Stimulated activated CD8-positive, alpha-beta memory T cell treated with anti-CD3 and anti-CD28 coated beads, Interleukin-2, amount 100 ng/mL, for 1 hour (primary cell): ENCODE measurements at places on chromosomes 6 and 20.

DNA sequence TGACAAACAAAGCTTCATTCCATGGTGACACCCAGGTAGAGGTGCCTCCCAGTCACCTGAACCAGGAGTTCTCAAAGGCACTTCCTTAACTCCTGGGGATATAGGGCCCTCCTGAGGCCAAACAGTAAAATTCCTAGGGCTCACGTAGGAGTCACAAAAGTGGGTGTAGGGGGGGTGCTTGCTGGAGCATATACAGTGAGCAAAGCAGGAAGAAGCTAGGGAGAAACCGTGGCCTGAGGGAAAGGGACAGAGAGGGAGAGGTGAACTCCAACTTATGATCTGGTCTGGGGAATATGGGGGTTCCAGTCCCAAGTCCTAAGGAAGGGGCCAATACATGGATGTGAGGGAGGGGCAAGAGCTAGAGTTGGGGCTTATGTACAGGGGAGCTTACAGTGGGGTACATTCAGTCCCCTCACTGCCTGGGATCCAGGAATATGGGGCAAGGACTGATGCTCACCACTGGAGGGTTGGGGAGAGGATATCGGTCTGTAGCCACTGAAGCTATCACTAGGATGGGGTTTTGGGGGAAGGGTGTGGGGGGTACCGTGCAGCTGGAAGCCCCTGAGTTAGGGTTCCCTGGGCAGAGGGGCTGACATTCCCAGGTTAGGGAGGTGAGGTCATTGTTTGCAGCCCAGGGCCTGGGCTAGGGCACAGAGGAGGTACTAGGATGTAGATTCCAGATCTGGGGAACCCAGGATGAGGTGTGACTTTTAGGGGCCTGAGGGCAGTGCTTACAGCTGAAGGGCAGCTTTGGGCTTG, 950 bp downstream of the PEDS1 start:
- no peak for DNase-seq

DNA sequence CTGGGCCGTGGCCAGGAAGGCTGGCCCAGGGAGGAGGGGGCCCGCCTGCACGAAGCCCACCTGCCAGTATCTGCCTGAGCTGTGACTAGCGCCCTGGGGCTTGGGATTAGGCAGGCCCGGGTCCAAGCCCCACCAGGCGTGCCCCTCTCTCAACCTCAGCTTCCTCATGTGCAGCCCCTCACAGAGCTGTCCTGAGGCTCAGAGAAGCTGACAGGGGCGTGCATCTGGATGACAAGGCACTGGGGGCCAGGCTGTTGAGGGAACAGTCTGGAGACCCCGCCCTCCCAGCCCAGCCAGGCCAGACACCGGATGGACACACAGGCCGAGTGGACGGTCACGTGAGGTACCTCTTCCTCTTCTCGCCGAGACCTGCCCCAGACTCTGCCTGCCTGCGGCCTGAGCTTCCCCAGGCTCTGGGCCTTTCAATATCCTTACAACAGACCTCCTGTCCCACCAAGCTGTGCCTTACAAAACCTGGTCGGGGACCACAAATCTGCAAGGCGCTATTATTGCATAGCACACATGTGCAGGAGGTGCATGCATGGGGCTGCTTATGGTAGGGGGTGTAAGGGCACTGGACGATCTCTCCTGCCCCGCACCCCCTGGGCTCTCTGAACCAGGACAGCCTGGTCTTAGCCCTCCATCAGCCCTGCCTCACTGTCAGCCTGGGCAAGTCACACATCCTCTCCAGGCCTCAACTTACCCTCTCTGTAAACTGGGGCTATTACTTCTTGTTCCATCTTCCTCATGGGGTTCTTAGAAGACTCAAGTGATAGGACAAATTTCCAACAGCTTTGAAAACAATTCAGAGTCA, 20.0 kb downstream of the NOL4L start:
- no peak for DNase-seq

DNA sequence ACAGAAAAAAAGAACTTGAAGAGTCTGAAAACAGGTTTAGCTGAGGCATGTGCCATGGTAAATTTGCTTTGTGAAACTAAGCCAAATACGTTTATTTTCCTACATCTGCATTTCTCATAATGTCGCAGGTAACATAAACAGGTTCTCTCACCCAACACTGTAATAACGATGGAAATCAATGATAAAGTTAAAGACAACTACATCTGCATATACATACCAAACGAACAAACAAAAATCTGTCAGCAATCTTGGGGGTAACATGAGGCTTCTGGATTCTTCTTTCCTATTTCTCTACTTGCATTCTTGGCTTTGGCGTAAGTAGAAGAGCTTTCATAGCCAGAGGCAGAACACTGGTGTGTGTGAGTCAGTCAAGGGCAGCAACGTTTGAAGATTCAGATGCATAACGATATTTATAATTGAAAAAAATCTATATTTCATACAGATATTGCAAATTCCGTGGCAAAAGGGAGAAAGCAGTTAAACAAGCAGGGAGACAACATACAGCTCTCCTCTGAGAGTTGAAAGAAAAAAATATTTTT, 195.1 kb downstream of the EDN1 start:
- no peak for DNase-seq

DNA sequence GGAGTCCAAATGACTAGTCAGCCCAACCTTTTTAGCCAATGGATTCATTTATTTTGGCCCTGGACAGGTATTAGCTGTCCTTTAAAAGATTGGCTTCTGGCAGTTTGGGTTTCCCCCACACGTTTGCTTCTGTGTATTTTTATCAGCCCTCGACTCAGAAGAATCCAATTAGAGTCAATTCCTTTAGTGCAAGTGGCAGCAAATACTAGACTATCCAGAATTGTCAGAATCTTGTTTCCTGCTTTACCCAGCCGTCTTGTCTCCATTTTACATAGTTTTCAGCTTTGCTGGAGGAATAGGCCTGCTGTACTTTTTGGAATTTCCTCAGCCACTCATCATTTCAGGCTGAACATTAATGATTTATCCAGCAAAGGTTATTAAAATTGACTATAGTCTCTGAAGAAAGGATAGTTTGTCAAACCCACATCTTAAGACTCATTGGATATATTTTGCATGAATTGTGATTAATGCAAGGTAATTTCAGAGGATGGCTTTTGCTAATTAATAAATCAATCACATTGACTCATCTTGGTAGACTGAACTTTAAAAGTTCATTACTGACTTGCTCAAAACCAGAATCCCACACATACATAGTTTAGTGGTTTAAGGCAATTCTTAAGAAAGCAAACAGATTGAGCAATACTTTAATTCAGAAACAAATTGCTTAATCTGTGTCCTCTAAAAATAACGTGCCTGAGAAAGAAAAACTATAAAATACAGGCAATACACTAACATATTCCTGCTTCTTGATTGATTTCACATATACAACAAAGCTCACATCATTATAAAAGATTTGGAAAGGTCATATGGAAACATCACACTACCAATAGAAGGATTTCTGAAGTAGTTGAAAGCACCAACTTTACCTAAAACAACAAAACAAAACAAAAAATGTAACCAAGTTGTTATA, 62.9 kb upstream of the ZNF217 start:
- no peak for DNase-seq

DNA sequence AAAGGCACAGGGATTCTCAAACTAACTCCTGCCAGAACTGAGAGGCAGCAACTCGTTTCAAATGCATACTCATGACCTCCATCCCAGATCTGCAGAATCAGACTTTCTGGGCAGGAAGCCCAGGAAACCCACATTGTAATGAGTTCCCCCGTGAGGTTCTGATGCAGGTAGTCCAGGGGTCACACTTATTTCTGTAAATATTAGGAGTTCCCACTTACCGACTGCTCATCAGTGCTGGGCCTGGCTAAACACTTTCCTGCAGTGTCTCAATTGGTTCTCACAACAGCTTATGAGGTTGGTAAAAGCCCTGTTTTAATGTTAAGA, 11.6 kb downstream of the DUSP15 start:
- DNase-seq = no peak
